ENCODE measurements at places on chromosomes 1 and 21.
A peak's percentile ranks its signal among the peaks of the same experiment; 100 is the strongest.

- no peak for DNase-seq
Observed at GRCh38 chr1:161365207-161365606, 2.5 kb downstream of the CFAP126 start.

GRCh38 chr1:23483321-23484252 is at the start of gene ASAP3:
Gene ASAP3 (minus strand): TSS chr1:23484179. CDS start chr1:23484133, 46 bp downstream.
- DNase-seq = no peak

- no peak for DNase-seq
Observed at GRCh38 chr1:17877896-17878295, 122.8 kb downstream of the ACTL8 start.

- no peak for DNase-seq
Observed at GRCh38 chr1:162070094-162070748, 730 bp downstream of the NOS1AP start.

- DNase-seq = no peak
Observed at GRCh38 chr1:42952303-42953001, 6.2 kb downstream of the SLC2A1 start.

GRCh38 chr1:210736713-210737112 is 397.2 kb downstream of the KCNH1 start:
- DNase-seq = no peak

DNA sequence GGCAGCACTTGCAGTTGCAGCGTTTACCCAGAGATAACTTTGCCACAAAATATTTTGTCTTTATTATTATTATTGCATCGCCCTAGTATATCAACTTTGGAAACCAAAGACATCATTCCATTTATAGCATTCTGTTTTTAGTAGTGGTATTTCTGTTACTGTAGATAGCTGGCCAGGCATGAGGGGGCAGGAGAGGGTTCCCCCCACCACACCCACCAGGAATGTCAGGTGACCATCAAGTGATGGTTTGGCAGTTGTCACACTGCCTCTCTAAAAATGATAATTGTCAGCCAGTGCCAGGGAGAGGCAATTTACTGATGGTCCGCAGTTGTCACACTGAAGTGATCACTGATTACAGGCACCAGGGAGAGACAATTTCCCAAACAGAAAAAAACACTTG is 135.6 kb downstream of the TSEN15 start:
- DNase-seq = no peak

DNA sequence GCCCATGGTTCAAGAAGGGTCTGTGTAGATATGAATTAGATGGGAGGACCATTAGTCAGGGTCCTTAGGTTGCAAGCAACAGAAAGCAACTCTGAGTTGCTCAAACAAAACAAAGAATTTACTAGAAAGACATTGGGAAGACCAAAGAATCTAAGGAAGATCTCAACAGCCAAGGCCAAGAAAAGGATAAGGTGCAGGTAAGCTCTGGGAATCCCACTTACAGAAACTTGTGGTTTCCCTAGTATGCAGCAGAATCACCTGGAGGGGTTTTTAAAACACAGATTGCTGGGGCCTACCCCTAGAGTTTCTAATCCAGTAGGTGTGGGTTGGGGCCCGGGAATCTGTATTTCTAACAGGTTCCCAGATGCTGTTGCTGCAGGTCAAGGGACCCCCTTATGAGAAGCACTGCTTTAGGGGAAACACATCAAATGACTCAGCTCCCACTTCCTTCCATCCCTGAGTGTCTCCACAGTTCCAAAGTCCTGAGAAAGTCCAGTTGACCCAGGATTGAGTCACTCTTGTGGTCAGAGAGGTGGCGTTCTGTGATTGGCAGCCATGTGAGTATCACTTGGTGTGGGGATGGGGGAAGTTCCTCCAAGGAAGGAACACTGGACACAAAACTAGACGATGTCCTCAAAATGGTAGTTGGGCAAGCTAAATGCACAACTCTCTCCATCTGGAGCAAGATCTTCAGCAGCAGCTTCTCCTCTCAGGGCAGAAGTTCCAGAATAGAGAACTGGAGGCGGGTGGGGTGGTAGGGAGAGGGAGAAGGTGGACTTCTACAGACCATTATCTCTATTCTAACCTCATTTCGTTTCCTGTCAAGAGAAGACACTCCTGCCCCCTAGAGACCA is 24.2 kb upstream of the EYA3 start:
- peak; percentile 11 for DNase-seq

GRCh38 chr1:24847995-24848881 is 81.8 kb downstream of the RUNX3 start:
- DNase-seq = peak; percentile 89

- no peak for DNase-seq
Observed at GRCh38 chr1:159827549-159827948, 876 bp downstream of the SLAMF8 start.

DNA sequence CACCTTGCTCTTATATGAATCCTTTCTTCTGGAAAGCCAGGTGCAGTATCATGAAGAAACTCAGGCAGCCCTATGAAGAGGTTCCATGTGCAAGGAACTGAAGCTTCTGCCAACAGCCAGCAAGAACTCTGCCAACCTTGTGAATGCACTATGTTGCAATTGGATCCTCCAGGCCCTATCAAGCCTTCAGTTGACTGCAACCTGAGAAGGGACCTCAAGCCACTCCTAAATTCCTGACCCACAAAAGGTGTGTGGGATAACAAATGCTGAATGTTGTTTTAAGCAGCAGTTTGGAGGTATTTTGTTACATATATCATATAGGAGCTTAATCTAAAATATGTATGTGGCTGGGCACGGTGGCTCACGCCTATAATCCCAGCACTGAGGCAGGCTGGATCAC is 84.0 kb downstream of the RERE start:
- no peak for DNase-seq

- no peak for DNase-seq
Observed at GRCh38 chr1:223140611-223141405, 2.2 kb downstream of the TLR5 start.

All from LoVo (cell line).